ENCODE measurements at places on chromosomes 2 and 18. TPM values are rescaled to one million over a fixed set of nuclear protein-coding genes. Genes with fewer than 3 reads are reported as not detected.

DNA sequence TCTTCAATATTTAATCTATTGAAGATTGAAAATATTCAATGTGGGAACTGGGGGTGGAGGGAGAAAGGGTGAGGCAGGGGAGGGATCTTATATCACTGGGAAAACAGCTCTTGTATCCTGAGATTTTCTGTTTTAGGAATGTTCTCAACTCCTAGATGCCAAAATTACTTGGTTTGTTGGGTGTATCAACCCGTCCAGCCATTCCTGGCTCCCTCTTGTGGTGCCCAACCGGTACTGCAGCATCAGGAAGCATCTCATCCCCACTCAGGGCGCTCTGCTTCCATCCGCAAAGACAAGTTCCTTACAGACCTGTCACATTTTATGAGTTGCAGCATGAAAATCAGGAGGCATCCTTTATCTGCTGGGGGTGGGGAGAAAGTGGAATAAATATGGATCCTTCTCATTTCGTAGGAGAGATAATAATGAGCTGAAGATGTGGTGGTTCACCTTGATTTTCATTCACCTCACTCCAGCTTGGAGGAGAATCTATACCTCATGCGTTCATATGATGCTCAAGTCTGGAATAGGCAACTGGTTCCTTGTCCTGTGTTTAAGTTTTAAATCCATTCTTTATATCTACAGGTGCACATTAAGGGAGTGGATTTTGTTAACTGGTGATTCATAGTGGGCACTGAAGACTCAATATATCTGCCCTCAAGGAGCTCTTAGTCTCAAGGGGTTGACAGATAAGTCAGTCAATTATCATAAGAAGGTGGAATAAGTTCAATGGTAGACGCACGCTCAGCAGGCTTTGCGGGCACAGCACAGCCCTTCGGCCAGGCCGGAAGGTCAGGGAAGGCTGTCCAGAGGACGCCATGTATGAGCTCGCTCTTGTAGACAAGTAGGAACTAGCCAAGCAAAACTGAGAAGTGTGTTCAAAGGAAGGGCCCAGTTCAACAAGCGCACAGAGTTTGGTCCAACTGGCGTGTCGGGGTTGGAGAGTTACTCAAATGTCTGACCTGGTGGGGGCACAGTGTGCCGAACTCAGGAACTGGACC lies 127.3 kb downstream of the RNF144A start:
- no peaks in the 10 kb centered on the region for H3K36me3 ChIP-seq
- H3K4me1 ChIP-seq: peaks cover 3% of the 10 kb centered on the region
- peak; percentile 62 for DNase-seq
- no peak overlapping the region for H3K27ac ChIP-seq
- H3K4me3 ChIP-seq: no peak overlapping the region

- H3K36me3 ChIP-seq: no peaks in the 10 kb centered on the region
- H3K4me3 ChIP-seq: no peak overlapping the region
- no peaks in the 10 kb centered on the region for H3K4me1 ChIP-seq
These were observed 59.6 kb downstream of the CHRNA1 start for GRCh38 chr2:174704642-174705041.

DNA sequence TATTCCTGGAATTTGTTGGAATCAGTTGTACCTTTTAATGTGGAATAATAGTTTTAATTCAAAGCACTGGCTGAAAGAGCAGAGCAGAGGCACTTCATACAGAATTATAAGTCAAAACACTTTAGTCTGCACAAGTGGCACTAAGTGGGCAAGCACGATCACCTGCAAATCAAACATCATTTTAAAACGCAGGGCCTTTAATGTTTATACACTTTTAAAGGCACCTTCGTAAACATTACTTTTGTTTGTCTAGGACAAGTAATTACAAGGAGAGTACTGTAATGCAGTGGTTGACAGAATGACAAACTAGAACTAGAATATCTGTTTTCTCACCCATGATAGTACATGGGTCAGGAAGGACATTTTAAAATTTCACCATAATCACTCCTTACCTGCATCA lies 36.4 kb downstream of the LANCL1 start:
- H3K36me3 ChIP-seq: peaks cover 50% of the 10 kb centered on the region
- H3K4me3 ChIP-seq: no peak overlapping the region

The GULP1 gene
- total RNA-seq: not detected

- peak overlapping the region; percentile 37 for H3K27ac ChIP-seq
- H3K36me3 ChIP-seq: peaks cover 13% of the 10 kb centered on the region
- H3K4me3 ChIP-seq: no peak overlapping the region
- no peaks in the 10 kb centered on the region for H3K27me3 ChIP-seq
These were observed 161.0 kb upstream of the ZFP36L2 start for GRCh38 chr2:43387092-43388062.

- no peaks in the 10 kb centered on the region for H3K36me3 ChIP-seq
- no peak overlapping the region for H3K4me3 ChIP-seq
- DNase-seq: no peak
- H3K4me1 ChIP-seq: no peaks in the 10 kb centered on the region
- peaks cover 25% of the 10 kb centered on the region for H3K27me3 ChIP-seq
These were observed 71.3 kb upstream of the TXNDC2 start for GRCh38 chr18:9814431-9814830.

GRCh38 chr2:37471994-37472393 lies 127.6 kb downstream of the QPCT start:
- H3K27me3 ChIP-seq: no peaks in the 10 kb centered on the region
- no peak overlapping the region for H3K4me3 ChIP-seq
- no peak overlapping the region for H3K27ac ChIP-seq
- H3K4me1 ChIP-seq: peaks cover 1% of the 10 kb centered on the region

GRCh38 chr2:23034996-23035395 lies 350.0 kb upstream of the KLHL29 start:
- DNase-seq: no peak
- no peaks in the 10 kb centered on the region for H3K27me3 ChIP-seq
- H3K27ac ChIP-seq: no peak overlapping the region
- H3K36me3 ChIP-seq: no peaks in the 10 kb centered on the region
- no peaks in the 10 kb centered on the region for H3K4me1 ChIP-seq

GRCh38 chr2:146003337-146003736 lies 1483.4 kb upstream of the ZEB2 start:
- no peak overlapping the region for H3K4me3 ChIP-seq
- H3K27me3 ChIP-seq: no peaks in the 10 kb centered on the region
- DNase-seq: no peak
- no peaks in the 10 kb centered on the region for H3K4me1 ChIP-seq
- H3K27ac ChIP-seq: no peak overlapping the region
- H3K36me3 ChIP-seq: no peaks in the 10 kb centered on the region

DNA sequence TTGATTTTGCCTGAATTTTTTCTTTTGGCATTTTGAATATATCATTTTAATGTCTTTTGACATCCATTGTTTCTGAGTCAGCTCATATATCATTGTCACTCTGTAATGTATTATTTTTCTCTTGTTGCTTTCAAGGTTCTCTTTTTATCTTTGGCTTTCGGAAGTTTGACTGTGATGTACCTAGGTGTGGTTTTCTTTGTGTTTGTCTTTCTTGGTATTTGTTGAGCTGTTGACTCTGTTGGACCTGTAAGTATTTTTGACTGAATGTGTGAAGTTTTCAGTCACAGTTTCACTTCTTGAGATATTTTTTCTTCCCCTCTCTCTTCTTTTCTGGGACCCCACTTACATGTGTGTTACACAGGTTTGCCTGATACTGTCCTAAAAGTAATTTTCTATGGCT lies 24.9 kb upstream of the DRC1 start:
- peak overlapping the region; percentile 36 for H3K4me3 ChIP-seq
- H3K36me3 ChIP-seq: peaks cover 51% of the 10 kb centered on the region
- no peak for DNase-seq
- H3K27ac ChIP-seq: peak overlapping the region; percentile 69

- H3K4me3 ChIP-seq: peak overlapping the region; percentile 99
- peak overlapping the region; percentile 99 for H3K27ac ChIP-seq
- DNase-seq: peak; percentile 76
- H3K27me3 ChIP-seq: no peaks in the 10 kb centered on the region
- peaks cover 62% of the 10 kb centered on the region for H3K36me3 ChIP-seq
These were observed 1.2 kb downstream of the ZFP36L2 start for GRCh38 chr2:43225093-43225787.

The OTOS gene
- not detected for total RNA-seq

The MERTK gene
- total RNA-seq: 0.35 TPM

DNA sequence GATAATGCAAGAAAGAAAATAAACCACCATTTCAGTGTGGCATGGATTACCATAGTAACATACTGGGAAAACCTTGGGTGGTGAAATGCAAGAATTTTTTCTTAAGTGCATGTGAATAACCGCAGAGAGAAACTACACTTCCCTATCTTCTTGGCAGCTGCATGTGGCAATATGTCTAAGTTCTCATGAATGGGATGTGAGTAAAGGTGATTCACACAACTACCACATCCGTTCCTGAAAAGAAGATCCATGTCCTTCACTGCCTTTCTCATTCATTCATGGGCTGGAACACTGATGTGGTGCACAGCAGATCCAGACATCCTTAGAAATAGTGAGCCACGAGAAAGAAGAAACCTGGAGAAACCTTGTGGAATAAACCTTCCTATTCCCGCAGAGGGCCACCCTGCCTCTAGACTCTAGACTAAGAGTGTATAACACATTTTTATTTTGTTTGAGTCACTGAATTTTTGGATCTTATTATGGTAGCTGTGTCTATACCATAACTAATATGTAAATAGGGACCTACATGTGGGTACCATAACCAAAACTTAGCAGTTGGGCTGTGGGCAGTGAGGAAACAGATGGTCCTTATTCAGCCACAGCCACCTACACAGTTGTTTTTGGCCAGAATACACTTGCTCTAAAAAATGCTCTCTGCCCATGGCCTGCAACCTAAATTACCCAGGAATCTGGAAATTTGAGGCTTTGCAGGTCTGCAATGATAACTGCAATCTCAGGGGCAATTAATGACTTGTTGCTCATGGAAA lies 573.3 kb downstream of the LRP1B start:
- H3K4me1 ChIP-seq: no peaks in the 10 kb centered on the region
- no peak overlapping the region for H3K27ac ChIP-seq
- no peak for DNase-seq
- H3K4me3 ChIP-seq: no peak overlapping the region

- no peaks in the 10 kb centered on the region for H3K4me1 ChIP-seq
- no peak for DNase-seq
- no peaks in the 10 kb centered on the region for H3K36me3 ChIP-seq
- H3K27me3 ChIP-seq: no peaks in the 10 kb centered on the region
- H3K27ac ChIP-seq: no peak overlapping the region
- H3K4me3 ChIP-seq: no peak overlapping the region
These were observed 124.5 kb downstream of the CTIF start for GRCh38 chr18:48663096-48663930.

The ASPRV1 gene
- 0.98 TPM for total RNA-seq

- no peak overlapping the region for H3K4me3 ChIP-seq
- no peak for DNase-seq
- no peaks in the 10 kb centered on the region for H3K36me3 ChIP-seq
- H3K27me3 ChIP-seq: peaks cover 5% of the 10 kb centered on the region
- H3K27ac ChIP-seq: no peak overlapping the region
- no peaks in the 10 kb centered on the region for H3K4me1 ChIP-seq
These were observed 57.7 kb downstream of the ASAP2 start for GRCh38 chr2:9264301-9264700.

GRCh38 chr18:36665952-36666351 lies 162.8 kb downstream of the TPGS2 start:
- H3K4me3 ChIP-seq: no peak overlapping the region
- H3K27me3 ChIP-seq: peaks cover 9% of the 10 kb centered on the region
- H3K36me3 ChIP-seq: no peaks in the 10 kb centered on the region
- DNase-seq: no peak
- no peaks in the 10 kb centered on the region for H3K4me1 ChIP-seq
- no peak overlapping the region for H3K27ac ChIP-seq

DNA sequence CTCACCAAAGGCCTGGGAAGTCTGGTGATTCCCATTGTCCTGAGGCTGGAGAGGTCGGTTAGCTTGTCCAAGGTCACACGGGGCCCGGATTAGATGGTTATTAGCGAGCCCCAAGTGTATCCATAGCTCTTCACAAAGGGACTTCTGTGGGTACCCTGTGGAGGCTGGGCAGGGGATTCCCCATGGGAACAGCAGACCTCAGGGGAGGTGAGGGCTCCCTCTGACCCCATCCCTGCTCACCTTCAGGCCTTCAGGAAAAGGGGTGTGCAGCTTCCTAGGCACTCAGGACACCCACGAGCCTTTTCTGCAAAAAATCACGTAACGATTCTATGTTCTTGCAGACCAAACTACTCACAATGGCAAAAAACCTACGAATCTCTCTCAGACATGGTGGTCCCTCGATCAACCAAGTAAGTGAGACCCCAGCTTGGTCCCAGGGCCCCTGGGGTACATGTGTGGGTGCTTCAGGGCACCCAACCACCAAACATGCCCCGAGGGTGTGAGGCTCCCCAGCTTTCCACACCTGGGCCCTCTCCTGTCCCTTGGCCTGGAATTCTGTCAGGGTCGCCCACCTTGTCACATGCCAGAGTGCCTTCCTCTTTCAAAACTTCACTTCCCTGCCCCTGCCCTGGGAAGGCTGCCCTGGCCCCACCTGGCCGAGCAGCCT lies 40.3 kb downstream of the PDIA6 start:
- DNase-seq: no peak
- H3K4me1 ChIP-seq: peaks cover 1% of the 10 kb centered on the region
- H3K36me3 ChIP-seq: no peaks in the 10 kb centered on the region
- no peak overlapping the region for H3K4me3 ChIP-seq
- no peak overlapping the region for H3K27ac ChIP-seq

- no peaks in the 10 kb centered on the region for H3K36me3 ChIP-seq
- peaks cover 10% of the 10 kb centered on the region for H3K27me3 ChIP-seq
- no peak overlapping the region for H3K4me3 ChIP-seq
- no peak for DNase-seq
These were observed 5.5 kb downstream of the BOK start for GRCh38 chr2:241563981-241564595.

DNA sequence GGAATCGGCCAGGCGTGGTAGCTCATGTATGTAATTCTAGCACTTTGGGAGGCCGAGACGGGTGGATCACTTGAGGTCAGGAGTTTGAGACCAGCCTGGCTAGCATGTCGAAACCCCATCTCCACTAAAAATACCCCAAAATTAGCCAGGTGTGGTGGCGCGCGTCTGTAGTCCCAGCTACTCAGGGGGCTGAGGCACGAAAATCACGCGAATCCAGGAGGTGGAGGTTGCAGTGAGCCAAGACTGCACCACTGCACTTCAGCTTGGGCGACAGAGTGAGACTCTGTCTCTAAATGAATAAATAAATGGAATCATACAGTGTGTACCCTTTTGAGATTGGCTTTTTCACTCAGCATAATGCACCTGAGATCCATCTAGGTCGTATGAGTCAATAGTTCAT lies 19.4 kb upstream of the TTC39C start:
- no peak overlapping the region for H3K4me3 ChIP-seq
- peaks cover 66% of the 10 kb centered on the region for H3K4me1 ChIP-seq
- H3K36me3 ChIP-seq: peaks cover 8% of the 10 kb centered on the region
- no peak overlapping the region for H3K27ac ChIP-seq

GRCh38 chr2:104290566-104290891 lies 563.4 kb upstream of the POU3F3 start:
- H3K4me1 ChIP-seq: no peaks in the 10 kb centered on the region
- no peak overlapping the region for H3K4me3 ChIP-seq
- H3K36me3 ChIP-seq: no peaks in the 10 kb centered on the region

GRCh38 chr2:215028231-215028630 lies 110.2 kb downstream of the ABCA12 start:
- no peak overlapping the region for H3K27ac ChIP-seq
- no peak overlapping the region for H3K4me3 ChIP-seq
- no peaks in the 10 kb centered on the region for H3K4me1 ChIP-seq
- H3K27me3 ChIP-seq: no peaks in the 10 kb centered on the region

DNA sequence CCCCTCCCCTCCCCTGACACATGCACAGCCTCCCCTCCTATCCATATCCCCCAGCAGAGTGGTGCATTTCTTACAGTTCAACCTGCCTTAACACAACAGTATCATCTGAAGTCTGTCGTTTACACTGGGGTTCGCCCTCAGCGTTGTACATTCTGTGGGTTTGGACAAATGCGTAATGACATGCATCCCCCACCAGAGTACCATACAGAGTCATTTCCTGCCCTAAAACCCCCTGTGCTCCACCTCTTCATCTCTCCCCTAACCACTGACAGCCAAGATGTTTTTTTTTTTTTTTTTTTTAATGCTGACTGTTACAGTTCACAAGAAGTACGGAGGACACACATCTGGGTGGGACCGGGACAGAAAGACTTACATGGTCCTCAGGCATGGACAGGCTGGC lies 22.6 kb downstream of the POMC start:
- H3K27ac ChIP-seq: no peak overlapping the region
- peaks cover 3% of the 10 kb centered on the region for H3K4me1 ChIP-seq
